ENCODE measurements at places on chromosomes 3 and 15.

- no peak for DNase-seq
Observed at GRCh38 chr15:85956532-85957275, 123.0 kb upstream of the AGBL1 start.

- no peak for DNase-seq
Observed at GRCh38 chr3:163939926-163940325, 1138.4 kb downstream of the SI start.

DNA sequence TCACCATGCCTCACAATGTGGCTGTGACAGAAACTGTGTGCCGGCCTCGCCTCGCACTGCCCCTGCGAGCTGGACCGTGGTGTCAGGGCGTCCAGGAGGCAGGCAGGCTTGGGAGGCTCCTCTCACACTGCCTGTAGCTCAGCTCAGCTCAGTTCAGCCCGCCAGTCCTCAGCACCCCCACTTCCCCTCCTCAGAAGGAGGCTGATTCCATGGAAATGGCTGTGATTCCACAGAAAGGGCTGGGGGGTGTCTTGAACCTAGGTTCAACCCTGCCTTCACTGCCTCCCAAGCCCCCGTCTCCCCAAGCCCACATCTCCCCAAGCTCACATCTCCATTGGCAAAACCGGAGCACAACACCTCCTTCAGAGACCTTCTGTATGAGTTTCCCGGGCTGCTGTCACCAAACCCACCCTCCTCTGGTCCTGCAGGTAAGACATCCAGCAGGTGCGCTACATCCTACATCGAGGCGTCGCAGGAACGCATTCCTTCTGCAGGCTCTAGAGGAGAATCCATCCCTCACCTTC lies 94.0 kb downstream of the OCA2 start:
- no peak for DNase-seq

- DNase-seq, result no peak
Observed at GRCh38 chr3:169152319-169152718, 511.2 kb downstream of the MECOM start.

- DNase-seq, result no peak
Observed at GRCh38 chr15:52228921-52229320, 37.7 kb upstream of the GNB5 start.

DNA sequence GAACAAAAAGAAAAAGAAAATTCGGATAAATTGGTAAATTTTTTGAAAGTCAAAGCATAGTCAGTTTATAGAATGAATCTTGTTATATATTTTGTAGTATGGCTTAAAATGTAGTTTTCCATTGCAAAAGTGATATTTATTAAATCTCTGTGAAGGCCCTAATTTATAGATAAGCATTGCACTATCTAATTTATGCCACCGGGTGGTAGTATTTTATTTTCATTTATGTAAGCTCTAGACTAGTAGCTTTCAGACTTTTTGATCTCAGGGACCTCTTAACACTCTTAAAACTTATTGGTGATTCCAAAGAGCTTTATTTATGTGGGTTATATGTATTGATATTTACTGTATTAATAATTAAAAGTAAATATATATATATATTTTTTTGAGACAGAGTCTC lies 133.9 kb upstream of the LRRFIP2 start:
- DNase-seq, result no peak

DNA sequence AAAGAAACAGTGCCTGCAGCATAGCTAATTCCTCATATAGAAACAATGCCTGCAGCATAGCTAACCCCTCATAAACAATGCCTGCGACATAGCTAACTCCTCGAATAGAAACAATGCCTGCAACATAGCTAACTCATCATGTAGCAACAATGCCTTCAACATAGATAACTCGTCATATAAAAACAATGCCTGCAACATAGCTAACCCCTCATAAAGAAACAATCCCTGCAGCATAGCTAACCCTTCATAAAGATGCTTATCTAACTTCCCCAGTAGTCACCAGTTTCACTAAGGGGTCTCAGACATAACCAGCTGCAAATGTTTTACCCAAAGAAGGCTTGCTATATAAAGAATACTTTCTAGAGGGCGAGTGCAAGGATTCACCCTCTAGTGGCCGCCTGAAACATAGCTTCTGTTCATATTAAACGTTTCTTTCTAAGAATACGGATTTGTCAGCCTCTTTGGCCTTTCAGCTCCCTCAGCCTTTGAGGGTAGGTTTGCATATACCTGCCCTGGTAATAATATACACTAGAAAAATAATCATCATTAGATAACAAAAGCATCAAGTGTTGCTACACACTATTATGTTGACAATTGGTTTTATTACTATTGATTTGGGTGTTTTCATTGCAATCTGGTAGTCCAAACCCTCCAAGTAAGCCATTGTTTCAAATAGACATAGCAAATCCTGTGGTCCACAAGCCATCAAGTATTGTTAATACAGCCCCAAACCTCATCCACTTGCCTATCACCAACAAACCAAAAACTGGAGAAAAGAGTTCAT lies 44.4 kb upstream of the FAN1 start:
- peak; percentile 26 for DNase-seq

DNA sequence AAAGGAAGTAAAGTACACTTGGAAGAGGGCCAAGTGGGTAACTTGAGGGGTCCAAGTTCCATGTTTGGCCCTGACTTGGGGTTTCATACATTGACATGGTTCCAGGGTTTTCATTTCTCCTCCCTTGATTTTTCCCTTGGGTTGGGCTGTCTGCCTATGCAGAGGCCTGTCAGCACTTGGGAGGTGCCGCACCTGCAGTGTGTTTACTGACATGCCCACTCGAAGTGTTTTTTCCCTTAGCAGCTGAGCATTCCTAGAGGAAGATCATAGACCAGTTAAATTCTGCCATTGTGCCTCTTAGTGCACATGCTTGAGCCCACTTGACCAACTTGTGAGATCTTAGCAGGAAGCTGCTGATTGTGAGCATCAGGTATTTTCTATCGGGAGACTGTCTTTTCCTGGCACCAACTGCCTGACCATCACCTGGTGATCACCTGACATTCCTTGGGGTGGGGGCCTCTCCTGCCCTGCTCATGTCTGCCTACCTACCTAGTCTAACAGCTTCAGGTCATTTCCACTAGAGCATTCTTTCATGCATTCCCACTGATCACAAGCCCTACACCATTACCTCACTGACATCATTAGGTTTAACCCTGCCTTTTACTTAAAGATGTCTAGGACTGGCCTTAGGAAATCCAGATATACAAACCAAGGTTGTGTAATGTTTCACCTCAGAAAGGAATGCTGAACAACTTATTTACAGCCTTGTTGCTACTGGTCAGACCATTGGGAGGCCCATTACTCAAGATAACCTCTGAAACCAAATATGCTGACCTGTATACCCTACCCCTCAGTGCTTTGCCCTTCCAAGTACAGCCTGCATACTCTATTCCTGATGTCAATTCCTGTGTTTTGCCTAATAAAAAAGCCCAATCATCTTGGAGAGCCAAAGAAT lies 68.3 kb downstream of the CD47 start:
- no peak for DNase-seq

DNA sequence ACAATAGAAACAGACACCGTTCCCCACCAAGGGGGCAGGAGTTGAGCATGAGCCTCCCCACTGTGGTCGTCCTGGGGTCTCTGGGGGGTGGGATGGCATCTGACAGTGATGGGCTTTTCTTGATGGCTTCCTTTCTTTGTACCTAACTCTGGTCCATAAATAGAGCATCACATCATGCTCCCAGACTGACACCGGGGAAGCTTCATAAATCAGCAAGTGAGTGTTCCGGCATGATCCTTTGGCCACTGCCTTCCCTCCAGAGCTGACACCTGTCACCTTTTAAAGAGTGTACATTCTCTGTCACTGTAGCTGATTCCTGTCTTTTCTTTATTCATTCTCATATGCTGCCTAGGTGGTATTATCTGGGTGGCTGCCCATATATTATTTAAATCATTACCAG lies 129.9 kb downstream of the ROBO2 start:
- DNase-seq, result no peak

DNA sequence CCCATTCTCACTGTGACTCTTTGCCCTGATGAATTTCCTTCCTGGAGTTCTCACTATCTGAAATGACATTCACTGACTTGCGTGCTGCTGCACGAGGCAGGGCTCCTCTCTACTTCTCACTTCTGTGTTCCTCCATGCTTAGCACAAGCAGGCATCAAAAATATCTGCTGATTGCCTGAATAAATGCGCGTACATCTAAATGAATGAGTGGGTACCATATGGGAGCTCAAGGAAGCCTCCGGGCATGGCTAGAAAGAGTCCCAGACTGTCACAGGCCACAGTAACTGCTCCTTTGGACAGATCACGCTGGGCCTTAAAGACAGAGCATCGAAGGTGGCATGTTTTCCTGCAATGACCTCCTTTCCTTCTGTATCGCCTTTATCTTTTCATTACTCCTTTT lies 31.6 kb downstream of the HCN4 start:
- no peak for DNase-seq

GRCh38 chr15:42582569-42583375 lies 7.4 kb downstream of the STARD9 start:
- no peak for DNase-seq

- DNase-seq, result no peak
Observed at GRCh38 chr3:194623449-194624290, 9.5 kb downstream of the TMEM44 start.

DNA sequence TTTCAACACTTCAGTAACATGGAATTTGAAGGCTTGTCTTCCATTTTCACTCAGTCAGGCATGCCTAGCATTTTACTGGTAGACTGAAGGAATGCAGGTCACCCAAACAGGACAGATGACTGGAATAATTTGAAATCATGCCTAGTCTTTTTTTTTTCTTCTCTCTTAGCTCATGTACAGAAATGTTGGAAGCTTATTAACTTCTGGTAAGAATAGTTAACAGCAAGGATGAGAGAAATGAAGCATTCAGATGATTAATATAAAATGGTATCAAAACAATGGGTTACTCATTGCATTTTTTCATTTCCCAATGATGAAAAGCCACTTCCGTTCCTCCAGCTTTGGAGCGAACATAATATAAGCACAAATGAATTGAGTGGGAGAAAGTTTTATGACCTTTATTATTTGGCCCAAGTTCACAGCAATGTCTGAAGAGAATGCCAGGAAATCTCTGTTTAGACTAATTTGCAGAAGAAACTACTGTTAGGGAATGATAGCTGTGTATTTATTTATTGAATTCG lies 431.6 kb upstream of the RASGRP1 start:
- no peak for DNase-seq

DNA sequence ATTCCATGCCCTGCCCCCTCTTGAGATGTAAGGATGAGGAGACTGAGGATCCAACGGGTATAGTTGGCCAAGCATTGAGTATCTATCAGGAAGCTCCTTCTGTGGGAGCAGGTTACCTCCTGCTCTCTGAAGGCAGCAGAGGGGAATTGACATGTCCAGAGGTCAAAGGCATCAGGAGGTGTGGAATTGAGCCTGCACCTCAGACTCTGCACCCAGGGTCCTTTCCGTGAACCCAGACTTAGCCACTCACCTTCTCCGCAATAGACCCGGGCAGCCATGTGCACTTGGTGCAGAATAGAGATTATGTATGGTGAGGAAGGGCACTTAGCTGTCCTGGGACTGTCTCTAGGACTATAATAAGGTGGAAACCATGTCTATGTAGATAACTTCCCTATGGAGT lies 399.0 kb upstream of the TPM1 start:
- no peak for DNase-seq

GRCh38 chr3:65177960-65178376 lies 490.2 kb upstream of the ADAMTS9 start:
- no peak for DNase-seq

GRCh38 chr3:194744826-194745225 lies 59.1 kb downstream of the FAM43A start:
- no peak for DNase-seq

DNA sequence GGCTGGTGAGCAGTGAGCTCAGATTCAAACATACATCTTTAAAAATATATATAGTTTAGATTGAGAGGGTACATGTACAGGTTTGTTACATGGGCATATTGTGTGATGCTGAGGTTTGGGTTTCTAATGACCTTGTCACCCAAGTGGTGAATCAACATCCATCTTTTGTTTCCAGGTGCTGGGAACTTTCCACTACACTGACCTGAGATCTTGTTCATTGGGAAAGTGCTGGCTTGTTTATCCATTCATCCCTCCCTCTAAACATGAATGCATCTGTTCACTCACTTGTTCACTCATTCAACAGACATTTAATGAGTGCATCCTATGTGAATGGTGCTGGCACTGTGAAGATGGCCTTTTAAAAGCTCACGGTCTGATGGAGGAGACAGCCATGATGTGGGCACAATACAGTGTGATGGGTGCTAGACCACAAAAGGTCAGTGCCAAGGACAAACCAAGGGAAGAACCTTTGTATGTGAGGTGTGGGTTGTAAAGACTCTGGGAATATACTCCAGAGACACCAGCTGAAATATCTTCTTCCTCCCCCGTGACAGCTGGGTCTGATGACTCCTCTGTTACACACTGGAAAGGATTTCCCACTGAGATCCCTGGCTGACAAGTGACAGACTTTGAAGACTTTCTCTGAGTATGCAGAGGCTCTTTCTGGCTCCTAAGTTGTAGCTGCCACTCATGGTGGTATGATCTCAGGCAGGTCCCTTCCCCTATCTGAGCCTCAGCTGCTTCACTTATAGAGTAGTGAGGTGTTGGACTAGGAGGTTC lies 16.2 kb upstream of the ITGA11 start:
- no peak for DNase-seq

GRCh38 chr3:133301194-133301593 lies 98.7 kb upstream of the BFSP2 start:
- DNase-seq, result no peak

GRCh38 chr3:16370872-16371740 lies 106.1 kb downstream of the OXNAD1 start:
- DNase-seq, result no peak

GRCh38 chr15:60582370-60583036 lies 103.6 kb upstream of the ICE2 start:
- peak; percentile 90 for DNase-seq

DNA sequence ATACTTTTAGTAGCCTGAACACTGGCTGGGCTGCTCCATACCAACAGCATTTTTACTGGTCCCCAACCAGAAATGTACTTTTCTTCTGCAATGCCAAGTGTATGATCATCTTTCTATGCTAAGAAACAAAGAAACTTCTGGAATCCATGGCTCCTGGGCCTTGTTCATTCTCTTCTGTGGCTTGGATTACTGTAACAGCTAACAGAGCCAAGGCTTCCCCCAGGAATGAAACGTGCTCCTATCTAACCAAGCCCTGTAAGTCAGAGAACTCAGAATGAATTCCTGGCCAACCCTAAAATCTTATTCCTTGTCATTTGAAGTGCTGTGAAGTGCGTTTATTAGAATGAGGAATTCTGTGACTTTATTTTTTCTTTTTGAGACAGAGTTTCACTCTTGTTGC lies 102.9 kb upstream of the RAD18 start:
- no peak for DNase-seq

- peak; percentile 78 for DNase-seq
Observed at GRCh38 chr15:74781431-74782258, at the start of gene CSK. CSK (plus strand) TSS chr15:74782080; CDS start chr15:74798298, 16,218 bp downstream.

DNA sequence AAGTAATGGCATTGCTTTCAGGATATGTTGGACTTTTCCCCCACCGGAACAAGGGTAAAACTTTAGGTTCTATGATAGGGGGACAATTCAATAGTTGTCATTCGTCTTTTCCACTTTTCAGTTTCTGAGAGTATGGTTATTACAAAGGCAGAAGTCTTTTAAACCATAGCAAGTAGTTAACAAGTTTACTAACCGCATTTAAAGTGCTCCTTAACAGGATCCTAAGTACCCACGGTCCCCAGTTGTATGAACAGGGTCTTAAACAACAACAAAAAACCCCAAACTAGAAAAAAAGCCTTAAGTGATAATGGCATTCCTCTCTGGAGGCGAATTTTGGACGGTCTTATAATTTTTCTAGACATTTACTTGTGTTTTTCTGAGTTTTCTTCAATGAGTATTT lies 831 bp downstream of the IFT57 start:
- no peak for DNase-seq

GRCh38 chr3:179172546-179172945 lies 24.4 kb downstream of the PIK3CA start:
- DNase-seq, result no peak
